ENCODE measurements at places on chromosomes 3 and 15.

GRCh38 chr15:58748040-58748851 is 1.3 kb downstream of the ADAM10 start:
- DNase-seq, result peak; percentile 71

- DNase-seq, result no peak
Observed at GRCh38 chr3:143901105-143901504, 52.8 kb upstream of the SLC9A9 start.

GRCh38 chr15:100438570-100438969 is 90.2 kb downstream of the CERS3 start:
- peak; percentile 84 for DNase-seq

GRCh38 chr15:31974154-31974794 is 56.0 kb upstream of the CHRNA7 start:
- no peak for DNase-seq

- DNase-seq, result no peak
Observed at GRCh38 chr3:153259956-153260355, 97.9 kb downstream of the RAP2B start.

- DNase-seq, result no peak
Observed at GRCh38 chr3:133117342-133117741, 79.2 kb downstream of the TMEM108 start.

- no peak for DNase-seq
Observed at GRCh38 chr15:67468416-67468815, 52.5 kb upstream of the C15orf61 start.

GRCh38 chr15:83652626-83653204 is 1.2 kb upstream of the ADAMTSL3 start:
- DNase-seq, result no peak

- peak; percentile 12 for DNase-seq
Observed at GRCh38 chr3:63912768-63913588, 795 bp upstream of the SCAANT1 start.

DNA sequence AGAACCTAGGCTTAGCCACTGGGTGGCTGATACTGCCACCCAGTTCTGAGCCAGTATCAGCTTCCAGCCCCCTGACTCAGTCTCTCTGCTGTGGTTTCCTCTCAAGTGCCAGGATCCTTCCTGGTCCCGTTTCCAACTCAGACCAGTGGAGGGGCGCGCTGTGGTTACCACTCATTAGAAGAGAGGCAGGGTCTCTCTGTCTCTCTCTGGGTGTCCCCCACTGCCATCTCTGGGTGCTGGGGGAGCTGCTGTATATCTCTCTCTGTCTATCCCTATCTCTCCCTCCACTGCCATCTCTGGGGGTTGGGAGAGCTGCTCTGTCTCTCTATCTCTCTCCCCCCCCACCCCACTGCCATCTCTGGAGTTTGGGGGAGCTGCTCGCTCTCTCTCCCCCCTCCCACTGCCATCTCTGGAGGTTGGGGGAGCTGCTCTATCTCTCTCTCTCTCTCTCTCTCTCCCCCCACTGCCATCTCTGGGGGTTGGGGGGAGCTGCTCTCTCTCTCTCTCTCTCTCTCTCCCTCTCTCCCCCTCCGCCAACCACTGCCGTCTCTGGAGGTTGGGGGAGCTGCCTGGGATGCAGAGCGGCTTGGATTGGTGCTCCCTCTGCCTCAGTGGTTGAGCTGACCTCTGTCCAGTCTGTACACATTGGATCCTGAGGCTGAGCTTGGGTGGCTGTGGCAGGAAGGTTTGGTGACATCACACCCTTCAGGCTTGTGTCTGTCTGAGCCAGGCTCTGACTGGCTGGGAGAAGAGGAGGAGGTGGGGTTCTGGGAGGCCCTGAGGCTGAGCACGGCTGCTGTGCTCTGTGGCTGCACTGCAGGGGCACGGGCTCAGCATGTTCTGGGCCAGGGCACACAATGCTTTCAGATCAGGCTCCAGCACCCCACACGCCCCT is 98.9 kb downstream of the APBA2 start:
- DNase-seq, result peak; percentile 25
